ENCODE measurements at places on chromosomes 12 and 14. TPM values are rescaled to one million over a fixed set of nuclear protein-coding genes. Genes with fewer than 3 reads are reported as not detected.

DNA sequence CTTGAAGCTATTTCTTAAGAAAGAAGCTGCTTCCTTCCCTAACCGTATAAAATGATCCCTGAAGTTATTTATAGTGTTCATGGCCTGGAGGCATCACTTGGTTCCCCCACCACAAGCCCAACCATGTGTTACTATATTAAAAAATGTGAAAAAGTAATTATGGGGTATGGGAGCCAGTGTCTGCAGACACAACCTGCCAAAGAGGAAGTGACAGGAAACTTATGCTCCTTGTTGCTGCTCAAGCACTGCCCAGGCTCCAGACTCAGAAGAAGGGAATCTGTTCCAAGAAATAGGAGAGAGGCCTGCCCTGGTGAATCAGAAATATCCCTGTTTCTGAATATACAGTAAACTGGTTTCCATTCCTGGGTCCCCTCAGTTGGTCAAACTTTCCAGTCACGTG lies 217.2 kb upstream of the BMP4 start:
- H3K4me3 ChIP-seq: no peak overlapping the region
- H3K27ac ChIP-seq: peak overlapping the region; percentile 15
- no peaks in the 10 kb centered on the region for H3K36me3 ChIP-seq

DNA sequence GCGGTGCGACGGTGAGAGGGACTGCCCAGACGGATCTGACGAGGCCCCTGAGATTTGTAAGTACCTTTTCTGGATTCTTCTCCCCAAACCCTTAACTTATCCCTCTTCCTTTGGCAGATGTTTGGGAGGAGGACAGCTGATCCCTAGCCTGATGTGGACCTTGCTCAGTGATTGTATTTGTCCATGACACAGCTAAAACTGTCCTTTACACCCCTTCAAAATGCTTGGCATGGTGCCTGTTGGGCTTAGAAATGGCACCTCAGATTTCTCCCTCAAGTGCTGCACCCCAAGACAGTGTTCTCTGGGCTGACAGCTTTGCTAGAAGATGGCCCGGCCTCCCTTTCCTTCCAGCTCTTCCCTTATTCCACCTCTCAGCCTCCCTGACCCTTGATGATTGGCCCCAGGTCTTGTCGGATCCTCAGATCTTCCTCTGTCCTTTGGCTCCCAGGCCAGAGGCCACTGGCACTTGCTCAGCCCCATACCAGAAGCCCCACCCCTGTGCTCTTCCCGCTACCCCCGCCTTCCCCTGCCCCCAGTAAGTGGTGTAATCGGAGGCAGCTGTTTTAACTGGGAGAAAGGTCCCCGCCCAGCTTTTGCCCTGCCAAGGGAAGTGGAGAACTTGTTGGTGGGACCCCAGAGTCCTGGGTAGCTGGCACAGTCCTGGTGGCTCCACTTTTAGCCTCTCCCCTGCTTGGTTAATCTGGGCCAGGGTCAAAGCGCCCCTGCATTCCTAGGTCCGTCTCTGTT lies 8.7 kb downstream of the LRP1-AS start:
- peaks cover 23% of the 10 kb centered on the region for H3K4me1 ChIP-seq
- no peaks in the 10 kb centered on the region for H3K36me3 ChIP-seq
- no peaks in the 10 kb centered on the region for H3K27me3 ChIP-seq
- peak overlapping the region; percentile 90 for H3K27ac ChIP-seq
- DNase-seq: peak; percentile 72

Gene EEF1AKMT3
- 2.0 TPM for total RNA-seq

Gene PCNX1
- total RNA-seq: 44.6 TPM

Gene RND1
- total RNA-seq: not detected

Gene KRT72
- not detected for total RNA-seq
